GDM1 (cell line): ENCODE measurements at places on chromosomes 16 and 17.

- DNase-seq = no peak
Observed at GRCh38 chr16:27149986-27150385, 53.3 kb upstream of the KDM8 start.

DNA sequence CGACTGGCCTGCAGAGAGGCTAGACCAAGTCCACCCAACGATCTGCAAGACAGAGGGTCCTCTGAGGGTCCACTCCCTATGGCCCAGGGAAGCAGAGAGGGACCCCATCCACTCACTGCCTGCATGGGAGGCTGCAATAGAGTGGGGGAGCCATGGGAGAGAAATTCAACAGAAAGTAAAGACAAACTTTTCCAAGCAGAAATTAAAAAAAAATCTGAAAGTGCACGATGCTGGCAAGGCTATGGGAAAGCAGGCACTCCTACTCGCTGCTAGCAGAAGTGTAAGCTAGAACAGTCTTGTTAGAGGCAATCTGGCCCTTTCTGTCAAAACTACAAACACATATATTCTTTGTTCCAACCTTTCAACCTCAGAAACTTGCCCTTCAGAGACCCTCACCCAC, 85.4 kb downstream of the GAS7 start:
- DNase-seq = no peak

- no peak for DNase-seq
Observed at GRCh38 chr17:9893411-9894012, 11.6 kb downstream of the RCVRN start.

GRCh38 chr17:80163336-80163735, 6.5 kb upstream of the CARD14 start:
- DNase-seq = no peak

DNA sequence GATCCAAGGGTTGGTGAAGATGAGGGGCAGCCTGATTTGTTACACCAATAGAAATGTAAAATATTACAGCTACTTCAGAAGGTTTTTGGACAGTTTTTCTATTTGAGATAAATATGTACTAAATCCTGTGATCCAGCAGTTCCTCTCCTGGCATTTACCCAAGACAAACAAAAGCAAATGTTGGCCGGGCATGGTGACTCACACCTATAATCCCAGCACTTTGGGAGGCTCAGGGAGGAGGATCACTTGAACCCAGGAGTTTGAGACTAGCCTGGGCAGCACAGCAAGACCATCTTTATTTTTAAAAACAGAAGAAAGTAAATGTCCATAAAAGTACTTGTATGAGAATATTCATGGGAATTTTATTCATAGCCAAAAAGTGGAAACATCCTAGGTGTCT, 64.8 kb upstream of the MRC2 start:
- no peak for DNase-seq

DNA sequence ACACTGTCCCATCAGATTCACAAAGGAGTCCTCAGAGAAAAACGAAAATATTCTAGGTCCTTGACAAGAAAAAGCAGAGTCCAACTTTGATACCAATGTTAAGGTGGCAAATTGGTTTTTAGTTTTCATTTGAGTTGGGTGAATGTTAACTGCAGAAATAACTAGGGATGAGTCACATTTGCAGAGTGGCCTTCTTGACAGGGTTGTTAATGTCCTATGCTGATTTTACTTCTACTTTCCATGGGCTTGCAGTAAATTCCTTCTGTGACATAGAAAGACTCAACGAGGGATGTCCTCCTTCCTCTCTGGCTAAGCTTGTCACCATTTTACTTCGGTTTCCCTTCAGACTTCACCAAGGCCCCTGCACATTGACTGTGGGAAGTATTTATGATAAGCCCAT, 47.2 kb upstream of the ICAM2 start:
- DNase-seq = no peak
